ENCODE measurements at places on chromosomes 5 and 9. TPM values are rescaled to one million over a fixed set of nuclear protein-coding genes. Genes with fewer than 3 reads are reported as not detected.

- DNase-seq: no peak
These were observed 12.7 kb downstream of the VAV2 start for GRCh38 chr9:133979273-133979920.

- DNase-seq: no peak
These were observed 559.8 kb downstream of the PRDM9 start for GRCh38 chr5:24067208-24067607.

- DNase-seq: no peak
These were observed 11.2 kb upstream of the RPS14 start for GRCh38 chr5:150460781-150461180.

Gene PGGT1B
- total RNA-seq: 38.7 TPM

Gene SHB
- total RNA-seq: 1.1 TPM

DNA sequence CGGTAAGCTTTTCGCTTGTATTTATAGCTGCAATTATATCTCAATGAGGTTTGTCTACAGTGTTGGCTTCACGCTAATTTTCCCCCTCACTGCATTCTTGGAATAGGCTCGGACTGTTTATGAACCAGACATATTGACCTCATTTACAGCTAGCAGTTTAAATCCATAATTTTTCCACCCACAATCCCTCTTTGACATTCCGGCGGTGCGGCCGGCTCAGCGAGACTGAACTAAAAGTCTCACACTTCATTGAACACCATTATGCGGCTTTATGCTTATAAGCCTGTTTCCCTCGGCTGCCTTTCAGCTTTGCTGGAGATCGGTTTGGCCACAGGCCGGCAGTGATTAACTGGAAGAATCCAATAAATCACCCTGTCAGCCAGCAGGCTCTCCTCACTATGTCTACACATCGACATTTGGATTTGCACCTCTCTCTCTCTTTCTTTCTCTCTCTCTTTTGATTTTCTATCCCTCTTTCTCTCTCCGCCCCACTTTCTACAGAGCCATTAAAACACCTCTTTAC is 315.0 kb upstream of the TLE4 start:
- DNase-seq: no peak

GRCh38 chr5:127011153-127011552 is 19.2 kb downstream of the MARCHF3 start:
- DNase-seq: no peak

DNA sequence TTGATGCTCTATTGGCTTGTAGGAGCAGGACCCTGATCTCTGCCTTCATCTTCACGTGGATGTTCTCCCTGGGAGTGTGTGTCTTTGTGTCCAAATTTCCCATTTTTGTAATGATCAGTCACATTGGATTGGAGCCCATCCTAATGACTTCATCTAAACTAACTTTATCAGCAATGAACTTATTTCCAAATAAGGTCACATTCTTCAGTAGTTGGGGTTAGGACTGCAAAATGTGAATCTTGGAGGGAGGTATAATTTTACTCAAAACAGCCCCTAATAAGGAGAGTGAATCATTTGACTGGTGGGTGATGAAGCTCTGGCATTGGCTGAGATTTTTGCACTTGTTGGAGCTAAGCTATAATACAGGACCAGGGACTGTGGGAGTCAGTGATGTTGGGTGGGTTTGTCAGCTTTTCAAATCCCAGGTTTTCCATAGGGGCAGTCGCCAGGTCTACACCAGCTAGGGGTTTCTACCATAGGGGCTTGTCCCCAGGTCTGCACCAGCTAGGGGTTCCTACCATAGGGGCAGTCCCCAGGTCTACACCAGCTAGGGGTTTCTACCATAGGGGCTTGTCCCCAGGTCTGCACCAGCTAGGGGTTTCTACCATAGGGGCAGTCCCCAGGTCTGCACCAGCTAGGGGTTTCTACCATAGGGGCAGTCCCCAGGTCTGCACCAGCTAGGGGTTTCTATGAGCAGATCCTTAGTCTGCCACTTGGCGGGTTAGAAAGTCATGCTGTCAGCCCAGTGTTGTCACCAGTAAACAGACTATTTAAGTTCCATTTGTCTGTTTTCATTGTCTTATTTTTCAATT is 382.6 kb upstream of the DAP start:
- peak; percentile 74 for DNase-seq

GRCh38 chr9:23672151-23672550 is 153.9 kb downstream of the ELAVL2 start:
- no peak for DNase-seq

GRCh38 chr9:135335691-135336181 is 143.8 kb upstream of the PPP1R26 start:
- DNase-seq: no peak

GRCh38 chr5:1034421-1034905 is 25.9 kb downstream of the NKD2 start:
- no peak for DNase-seq

Gene SLC1A1
- not detected for total RNA-seq

- DNase-seq: no peak
These were observed 25.2 kb downstream of the RALGPS1 start for GRCh38 chr9:126939821-126940221.

DNA sequence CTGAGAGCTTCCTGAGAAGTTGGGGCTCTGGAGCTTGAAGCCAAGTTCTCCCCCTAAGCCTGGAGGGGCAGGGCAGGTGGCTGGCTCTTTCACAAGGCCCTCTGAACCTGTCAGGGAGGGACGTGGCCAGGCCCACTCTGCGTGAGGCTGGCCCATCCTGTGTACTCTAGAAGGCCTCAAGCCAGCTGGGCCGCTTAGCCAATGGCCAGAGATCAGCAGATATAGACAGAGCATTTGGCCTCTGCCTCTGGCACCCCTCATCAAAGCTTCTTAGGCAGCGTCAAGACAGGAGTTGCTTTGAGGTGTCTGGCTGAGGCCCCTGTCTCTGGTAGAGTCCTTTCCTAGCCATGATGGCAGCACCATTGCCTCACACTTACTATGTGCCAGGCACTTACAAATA is 105.6 kb downstream of the FGF18 start:
- no peak for DNase-seq

DNA sequence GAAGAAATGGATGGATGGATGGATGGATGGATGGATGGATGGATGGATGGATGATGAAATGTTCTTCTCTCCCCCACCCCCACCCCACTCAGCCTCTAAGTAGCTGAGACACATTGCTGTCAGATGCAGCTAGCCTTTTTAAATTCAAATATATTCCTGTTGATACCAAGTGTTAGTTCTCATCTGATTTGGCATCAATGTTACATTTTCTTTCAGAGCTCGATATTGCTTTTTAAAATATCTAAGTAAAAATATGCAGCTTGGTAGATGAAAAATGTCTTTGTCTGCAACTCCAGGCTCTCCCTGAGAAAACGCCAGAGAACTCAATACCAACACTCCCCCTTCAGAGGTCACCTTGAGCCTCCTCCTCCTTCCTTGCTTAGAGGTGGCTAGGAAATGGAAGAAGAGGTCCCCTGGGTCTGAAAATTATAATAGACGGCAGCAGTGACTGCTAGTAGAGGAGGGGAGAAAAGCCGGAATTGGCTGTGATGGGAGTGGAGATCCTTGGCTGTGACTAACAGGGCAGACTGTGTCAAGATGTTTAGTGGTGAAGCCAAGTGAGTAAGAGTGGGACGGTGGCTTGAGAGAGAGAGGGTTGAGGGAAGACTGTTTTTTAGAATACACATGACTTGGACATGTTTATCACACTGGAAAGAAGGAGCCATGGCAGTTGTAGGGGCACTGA is 156.0 kb downstream of the ZNF462 start:
- DNase-seq: no peak

Gene PCDHB15
- not detected for total RNA-seq

Gene GFRA3
- total RNA-seq: not detected

Gene SPINK1
- not detected for total RNA-seq

GRCh38 chr5:35058374-35058788 is 10.6 kb upstream of the AGXT2 start:
- no peak for DNase-seq

Gene SPINK4
- total RNA-seq: not detected

Gene SLC24A2
- total RNA-seq: not detected

- no peak for DNase-seq
These were observed 29.1 kb downstream of the QRFP start for GRCh38 chr9:130867556-130867955.

- DNase-seq: no peak
These were observed 5.8 kb upstream of the MYOZ3 start for GRCh38 chr5:150655221-150655620.

DNA sequence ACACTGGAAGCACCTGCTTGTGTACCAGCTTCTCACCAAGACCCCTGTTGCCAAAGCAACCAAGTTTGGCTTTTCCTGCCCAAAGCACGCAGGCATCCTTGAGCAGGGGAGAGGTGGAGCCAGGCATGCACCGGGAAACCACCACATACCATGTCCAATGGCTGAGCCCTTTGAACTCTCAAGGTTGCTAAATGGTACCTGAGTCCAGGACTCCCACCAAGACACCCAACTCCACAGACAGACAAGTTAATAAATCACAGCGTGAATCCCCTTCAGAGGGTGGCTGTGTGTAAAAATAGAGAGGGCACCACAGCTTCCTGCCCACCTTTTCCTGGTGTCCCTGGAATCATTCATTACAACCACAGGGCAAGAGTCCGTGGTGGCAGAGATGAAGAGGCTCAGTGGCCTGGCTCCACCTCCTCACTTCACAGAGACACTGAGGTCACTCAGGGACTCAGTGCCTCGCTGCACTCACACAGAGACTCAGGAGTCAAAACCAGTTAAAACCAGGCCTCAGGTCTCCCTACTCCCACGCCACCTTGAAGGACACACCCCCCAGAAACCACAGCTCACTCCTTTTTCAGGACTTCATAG is 143.7 kb downstream of the C5orf15 start:
- DNase-seq: peak; percentile 62

- DNase-seq: no peak
These were observed 7.8 kb downstream of the ANGPTL2 start for GRCh38 chr9:127114606-127115005.

DNA sequence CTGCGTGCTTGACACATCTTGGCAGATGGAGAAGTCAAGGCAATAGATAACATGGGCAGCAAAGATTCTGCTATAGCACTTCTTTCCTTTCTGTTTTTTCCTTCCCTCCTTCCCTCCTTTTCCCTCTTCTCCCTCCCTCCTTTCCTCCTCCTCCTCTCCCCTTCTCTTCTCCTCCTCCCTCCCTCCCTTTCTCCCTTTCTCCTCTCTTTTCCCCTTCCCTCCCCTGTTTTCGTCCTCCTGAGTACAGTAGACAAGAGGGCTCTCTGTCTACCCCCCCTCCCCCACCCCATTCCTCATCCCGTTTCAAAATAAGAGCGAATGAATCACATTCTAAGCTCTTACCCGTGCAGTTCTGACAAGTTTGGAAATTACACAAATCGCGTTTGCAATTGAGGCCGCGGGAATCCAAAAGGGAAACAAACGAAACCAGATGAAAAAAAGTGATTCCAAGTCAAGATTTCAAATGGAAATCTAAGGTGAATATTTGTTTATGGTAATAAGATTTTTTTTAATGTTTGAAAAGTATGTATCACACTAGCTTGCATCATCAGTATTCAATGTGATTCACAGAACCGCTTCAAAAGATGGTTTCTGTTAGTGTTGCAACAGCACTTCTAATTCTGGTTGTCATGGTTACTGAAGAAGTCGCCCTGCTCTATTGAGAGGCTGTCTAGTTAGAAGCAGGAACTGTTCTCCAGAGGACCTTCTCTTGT is 1.3 kb downstream of the NIM1K start:
- DNase-seq: peak; percentile 69

Gene TMEM171
- total RNA-seq: not detected

Gene NEUROG1
- total RNA-seq: not detected

- DNase-seq: no peak
These were observed 1.9 kb downstream of the SDHA start for GRCh38 chr5:219991-220390.

- no peak for DNase-seq
These were observed 457.7 kb upstream of the CHD1 start for GRCh38 chr5:99386406-99387077.

GRCh38 chr9:134631881-134632280 is 9.7 kb upstream of the COL5A1 start:
- DNase-seq: no peak

DNA sequence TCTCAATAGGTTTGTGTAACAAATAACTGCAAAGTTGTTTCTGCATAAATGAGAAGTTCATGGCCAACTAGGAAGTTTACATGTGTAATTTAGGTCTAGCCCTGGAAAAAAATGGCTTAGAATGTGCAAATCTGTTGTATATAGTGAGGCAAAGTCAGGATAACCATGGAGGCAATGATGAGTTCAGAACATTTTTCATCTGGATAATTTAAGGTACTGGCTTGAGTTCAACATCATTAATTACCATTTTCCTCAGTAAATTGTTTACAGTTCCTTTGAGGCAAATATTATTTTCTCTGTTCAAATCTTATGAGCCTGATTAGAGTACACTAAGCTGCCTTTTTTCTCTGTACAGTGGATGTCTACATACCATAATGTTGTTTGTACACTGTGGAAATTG is 1259.0 kb upstream of the NUDT12 start:
- DNase-seq: no peak

- no peak for DNase-seq
These were observed 46.4 kb upstream of the CHD1 start for GRCh38 chr5:98975223-98975622.

DNA sequence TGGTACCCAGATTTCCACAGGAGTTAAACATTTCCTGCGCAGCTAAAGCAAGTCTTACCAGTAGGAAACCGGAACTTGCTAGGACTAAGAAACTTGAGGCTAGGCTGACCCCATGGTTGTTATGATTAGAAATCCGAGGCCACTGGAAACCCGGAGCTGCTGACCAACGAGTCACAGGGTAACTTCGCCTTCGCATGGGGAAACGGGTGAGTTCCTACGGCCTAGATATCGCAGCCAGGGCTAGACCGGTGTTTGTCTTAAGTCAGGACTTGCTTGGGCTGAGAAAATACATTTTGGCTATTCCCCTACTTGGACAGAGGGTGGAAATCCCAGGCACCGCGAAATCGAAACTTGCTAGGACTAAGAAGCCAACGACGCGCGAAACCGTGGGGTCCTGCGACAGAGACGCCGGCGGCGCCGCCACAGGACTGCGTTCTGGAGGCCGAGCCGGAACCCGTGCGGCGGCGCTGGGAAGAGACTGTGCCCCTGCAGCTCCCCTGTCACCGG is 1.6 kb upstream of the ANXA2R start:
- DNase-seq: no peak

- DNase-seq: peak; percentile 83
These were observed 996 bp upstream of the GAS1 start for GRCh38 chr9:86948074-86948929.

GRCh38 chr5:174504266-174504726 is 220.1 kb upstream of the MSX2 start:
- no peak for DNase-seq

- DNase-seq: peak; percentile 27
These were observed 5.6 kb downstream of the EXD3 start for GRCh38 chr9:137417161-137418021.

DNA sequence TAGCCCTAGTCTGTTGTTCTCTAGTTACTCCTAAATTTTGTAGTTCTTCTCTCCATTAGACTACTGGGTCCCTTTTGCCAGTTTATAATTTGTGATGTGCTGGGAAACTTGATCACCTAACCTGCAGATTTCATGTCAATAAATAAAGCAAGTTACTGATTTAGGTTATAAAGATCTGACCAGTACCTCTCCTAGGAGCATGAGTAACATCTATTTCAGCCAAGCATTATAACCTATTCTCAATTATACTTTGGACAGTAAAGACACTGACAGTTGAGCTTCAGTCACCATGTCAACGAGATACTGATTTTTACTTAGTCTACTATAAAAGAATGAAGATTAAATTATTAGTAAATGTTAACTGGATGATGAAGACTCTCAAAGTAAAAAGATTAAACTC is 36.7 kb downstream of the CSNK1A1 start:
- no peak for DNase-seq

Gene PRR16
- not detected for total RNA-seq

Gene IL33
- total RNA-seq: not detected
